MG63 (cell line): ENCODE measurements at places on chromosomes 1 and 21.

- no peak for DNase-seq
These were observed 930 bp downstream of the SLC30A10 start for GRCh38 chr1:219927298-219927955.

- no peak for DNase-seq
These were observed 301.1 kb downstream of the PTPRC start for GRCh38 chr1:198939956-198940355.

GRCh38 chr1:1547476-1547875 lies 7.1 kb upstream of the TMEM240 start:
- no peak for DNase-seq

- no peak for DNase-seq
These were observed 647 bp upstream of the SPRR1A start for GRCh38 chr1:152983234-152983633.

DNA sequence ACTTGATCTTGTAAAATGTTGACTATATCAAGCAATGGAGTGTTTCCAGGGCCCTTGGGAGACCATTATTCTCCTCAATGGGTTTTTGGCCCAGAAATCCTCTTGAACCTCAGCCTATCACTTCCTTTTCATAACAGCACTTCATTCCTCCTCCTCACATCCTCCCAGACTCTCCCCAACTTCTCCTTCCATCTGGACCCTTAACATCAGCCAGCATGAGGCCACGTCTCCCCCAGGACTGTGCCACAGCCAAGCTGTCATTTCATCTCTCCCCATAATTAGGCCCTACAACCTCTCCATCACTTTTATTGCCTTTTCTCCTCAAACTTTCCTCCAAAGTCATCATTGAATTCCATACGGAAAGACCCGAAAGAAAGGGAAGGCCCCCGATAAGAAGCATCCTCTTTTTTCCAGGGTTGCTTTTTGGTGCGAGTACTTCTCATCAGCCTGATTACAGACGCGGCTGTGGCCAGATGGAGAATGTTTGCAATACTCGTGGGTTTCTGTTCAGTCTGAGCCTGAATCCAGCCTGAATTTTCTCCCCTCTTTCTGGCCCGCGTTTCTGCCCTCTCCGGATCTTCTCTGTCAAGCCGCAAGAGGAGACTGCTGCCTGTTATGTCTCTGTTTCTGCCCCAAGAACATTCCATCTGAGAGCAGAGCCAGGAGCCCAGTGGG lies 52.7 kb upstream of the SLC25A33 start:
- no peak for DNase-seq

- DNase-seq, result peak; percentile 54
These were observed 24.0 kb downstream of the QSOX1 start for GRCh38 chr1:180178511-180179161.
